ENCODE measurements at places on chromosomes 3 and 15. TPM values are rescaled to one million over a fixed set of nuclear protein-coding genes. Genes with fewer than 3 reads are reported as not detected.
A peak's percentile ranks its signal among the peaks of the same experiment; 100 is the strongest.

DNA sequence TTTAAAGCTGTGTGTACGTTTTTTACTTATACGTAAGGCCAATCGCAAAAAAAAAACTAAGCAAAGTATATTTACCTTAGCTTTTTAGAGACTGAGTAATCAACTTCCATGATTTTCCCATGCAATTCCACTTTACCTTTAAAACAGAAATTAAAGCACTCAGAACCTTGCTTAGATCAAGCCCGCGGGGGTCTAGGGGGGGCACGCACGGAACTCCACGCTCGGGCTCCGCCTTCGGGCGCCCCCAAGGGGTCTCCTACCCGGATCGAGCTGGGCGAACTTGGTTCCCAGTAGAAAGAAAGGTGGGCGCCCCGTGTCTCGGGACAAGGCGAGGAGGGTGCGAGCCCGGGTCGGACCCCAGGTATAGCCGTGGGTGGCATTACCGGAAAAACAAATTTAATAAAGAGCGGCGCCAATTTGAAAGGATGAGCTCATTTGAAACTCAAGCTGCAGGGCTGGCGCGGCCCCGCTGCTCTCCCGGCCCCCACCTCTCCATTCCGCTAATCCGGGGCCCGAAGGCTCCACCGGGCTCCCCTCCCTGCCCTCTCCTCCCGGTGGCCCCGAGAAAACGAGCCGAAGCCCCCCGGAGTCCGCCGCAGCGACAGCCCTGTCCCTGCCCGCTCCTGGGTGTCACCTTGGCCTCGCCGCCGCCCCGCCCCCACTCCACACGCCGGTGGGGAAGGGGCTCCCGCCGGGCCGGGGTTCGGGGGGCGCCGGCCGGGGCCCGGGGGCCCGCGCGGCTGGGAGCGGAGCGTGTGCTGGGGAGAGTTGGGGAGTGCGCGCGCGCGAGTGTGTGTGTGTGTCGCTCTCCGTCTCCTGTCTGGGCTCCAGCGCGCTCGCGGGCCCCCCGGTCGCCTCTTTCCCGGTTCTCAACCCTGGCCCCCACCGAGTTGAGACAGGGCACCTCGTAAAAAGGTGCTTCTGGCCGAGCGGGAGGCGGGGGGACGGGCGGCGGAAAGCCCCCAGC, 1.5 kb downstream of the IGF2BP2 start:
- peak; percentile 26 for DNase-seq

GRCh38 chr3:79339846-79340245, 428.0 kb downstream of the ROBO1 start:
- no peak for DNase-seq

NEIL1 gene
- 2.8 TPM for total RNA-seq

DRD3 gene
- not detected for total RNA-seq

GRCh38 chr15:70407336-70407670, 309.6 kb upstream of the TLE3 start:
- DNase-seq: no peak

GRCh38 chr3:20080956-20081554, 40.8 kb downstream of the KAT2B start:
- peak; percentile 41 for DNase-seq

DNA sequence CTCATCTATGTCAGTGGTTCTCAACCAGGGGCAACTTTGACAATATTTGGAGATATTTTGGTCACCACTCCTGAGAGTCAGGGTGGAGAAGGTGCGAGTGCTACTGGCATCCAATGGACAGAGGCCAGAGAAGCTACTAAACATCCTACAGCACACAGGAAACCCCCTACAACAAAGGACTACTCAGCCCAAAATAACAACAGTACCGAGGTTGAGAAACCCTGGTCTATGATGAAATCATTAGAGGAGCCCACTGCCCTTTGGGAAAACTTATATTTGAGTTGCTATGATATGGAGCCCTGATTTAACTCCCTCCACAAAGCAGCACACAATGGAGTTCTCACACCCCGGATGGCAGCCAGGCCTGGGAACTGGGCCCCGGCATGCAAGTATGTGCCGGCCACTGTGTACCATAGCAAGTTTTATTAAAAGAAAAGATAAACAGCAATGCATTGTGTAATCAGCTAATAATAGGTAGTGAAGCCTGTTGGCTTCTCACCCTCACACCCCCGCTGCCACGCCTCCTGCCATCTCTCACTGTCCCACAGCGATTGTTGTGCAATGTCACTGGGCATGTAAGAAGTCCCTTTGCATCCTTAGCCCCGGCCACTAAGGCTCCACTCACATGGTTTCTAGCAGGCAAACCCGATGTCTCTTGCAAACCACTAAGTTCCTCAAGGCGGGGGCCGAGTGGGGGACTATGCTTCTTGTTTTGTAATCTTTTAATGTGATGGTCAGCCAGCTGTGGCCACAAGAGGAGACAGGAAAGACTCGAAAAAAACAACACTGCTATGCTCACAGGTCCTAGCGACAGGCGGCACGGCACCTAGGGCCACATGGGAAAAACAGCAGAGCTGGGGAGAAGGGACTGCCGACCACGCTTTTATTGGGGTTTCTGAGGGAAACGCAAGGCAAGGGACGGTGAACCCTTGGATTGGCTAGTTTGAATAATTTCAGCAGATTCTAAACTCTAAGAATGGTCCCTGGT, 110.0 kb downstream of the AQP9 start:
- no peak for DNase-seq

DNA sequence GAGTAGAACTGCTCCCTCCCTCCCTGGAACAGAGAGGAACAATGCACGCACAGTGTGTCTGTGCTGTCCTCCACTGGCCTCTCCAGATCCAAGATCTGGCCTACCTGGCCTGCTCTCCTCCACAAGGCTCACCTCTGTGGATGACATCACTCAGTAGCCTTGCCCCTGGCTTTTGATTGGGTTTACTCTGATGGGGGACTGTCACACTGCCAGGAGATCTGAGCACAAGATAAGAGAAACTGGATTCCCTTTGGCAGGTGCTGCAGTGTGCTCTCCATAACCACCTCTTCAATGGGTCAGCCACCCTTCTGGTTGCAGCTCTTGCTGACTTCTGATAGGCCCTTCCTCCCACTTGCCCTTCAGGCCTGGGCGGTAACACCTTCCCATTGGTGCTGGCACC, 22.6 kb upstream of the ANO10 start:
- no peak for DNase-seq

DNA sequence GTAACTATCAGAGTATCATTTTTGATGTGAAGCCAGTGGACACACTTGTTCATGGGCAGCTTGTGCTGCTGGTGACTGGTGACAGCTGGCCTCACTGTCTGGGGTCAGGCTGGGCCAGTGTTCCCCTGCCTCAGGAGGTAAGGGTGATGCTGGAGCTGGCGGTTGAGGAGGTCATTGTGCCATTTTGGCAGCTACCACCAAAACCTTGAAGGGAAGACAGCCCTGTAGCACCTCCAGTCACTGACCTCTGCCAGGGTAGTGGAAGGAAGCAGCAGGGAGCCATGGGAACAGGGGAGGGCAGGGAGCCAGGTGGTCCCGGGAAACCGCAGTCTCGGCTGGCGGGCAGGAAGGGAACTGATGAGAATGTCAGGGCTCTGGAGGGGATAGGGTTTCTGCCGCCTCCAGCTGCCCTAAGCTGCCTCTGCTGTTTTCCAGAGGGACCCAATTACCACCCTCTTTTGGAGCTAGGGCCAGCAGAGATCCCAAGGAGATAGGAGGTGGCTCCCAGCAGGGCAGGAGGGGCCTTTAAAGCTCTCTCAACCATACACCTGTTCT, 24.8 kb downstream of the FOXL2NB start:
- no peak for DNase-seq

DNA sequence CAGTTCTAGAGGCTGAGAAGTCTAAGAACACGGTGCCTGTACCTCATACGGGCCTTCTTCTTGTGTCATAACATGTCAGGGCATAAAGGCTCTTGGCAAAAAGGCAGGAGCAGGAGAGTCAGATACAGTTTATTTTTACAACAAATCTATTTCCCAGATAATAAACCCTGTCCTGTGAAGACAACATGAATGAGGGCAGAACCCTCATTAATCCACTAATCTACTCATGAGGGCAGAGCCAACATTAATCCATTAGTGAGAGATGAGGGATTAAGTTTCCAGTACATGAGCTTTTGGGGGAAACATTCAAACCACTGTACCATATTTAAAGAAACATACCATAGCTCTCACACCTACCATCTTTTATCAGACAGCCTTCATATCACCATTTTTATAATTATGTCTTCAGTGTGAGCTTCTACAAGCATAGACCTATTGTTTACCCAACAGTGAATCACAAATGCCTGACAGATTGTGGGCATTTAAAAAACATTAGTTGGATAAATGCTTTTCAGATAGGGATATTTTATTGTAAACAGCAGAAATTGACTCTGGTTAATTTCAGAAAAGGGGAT, 645.8 kb downstream of the GRM7 start:
- no peak for DNase-seq

DNA sequence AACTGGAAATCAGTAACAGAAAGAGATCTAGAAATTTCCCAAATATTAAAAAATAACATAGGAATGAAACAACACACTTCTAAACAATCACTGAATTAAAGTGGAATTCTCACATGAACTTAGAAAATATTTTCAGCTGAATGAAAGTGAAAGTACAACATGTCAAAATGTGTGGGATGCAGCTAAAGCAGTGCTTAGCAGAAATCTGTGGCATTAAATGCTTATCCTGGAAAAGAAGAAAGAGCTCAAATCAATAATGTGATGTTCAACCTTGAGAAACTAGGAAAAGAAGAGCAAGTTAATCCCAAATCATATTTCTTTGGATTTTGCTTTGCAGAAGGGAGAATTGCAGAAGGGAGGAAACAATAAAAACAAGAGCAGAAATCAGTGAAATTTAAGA, 98.2 kb upstream of the NR2E3 start:
- no peak for DNase-seq

DNA sequence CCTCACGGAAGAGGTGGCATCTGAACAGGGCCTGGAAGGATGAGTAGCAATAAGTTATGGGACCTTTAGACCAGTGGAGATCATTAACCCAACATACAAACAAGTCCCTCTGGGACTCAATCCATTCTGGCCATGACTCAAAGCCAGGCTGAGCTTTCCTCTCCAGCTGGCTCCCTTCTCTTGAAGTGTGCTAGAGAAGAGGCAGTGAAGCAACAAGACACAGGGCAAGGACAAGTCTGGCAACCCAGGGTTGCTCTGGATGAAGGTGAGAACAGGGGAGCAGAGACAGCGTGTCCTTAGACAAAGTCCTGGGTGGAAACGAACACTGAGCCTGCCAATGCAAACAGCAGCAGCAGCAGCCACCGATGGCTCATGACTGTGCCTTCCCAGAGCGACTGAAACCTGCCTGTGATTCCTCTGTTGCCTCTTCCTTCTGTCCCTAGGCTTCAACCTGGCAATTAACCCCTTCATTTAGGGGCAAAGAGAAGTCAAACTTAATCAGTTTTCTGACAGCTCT, 86.8 kb downstream of the BDH1 start:
- DNase-seq: no peak

GRCh38 chr3:178072391-178073305, 463.6 kb upstream of the KCNMB2 start:
- no peak for DNase-seq

SLC7A14 gene
- total RNA-seq: not detected

SPG21 gene
- 53.8 TPM for total RNA-seq

GRCh38 chr3:104521606-104522336, 844.9 kb upstream of the ALCAM start:
- no peak for DNase-seq
